ENCODE measurements at places on chromosomes 1 and 21.

DNA sequence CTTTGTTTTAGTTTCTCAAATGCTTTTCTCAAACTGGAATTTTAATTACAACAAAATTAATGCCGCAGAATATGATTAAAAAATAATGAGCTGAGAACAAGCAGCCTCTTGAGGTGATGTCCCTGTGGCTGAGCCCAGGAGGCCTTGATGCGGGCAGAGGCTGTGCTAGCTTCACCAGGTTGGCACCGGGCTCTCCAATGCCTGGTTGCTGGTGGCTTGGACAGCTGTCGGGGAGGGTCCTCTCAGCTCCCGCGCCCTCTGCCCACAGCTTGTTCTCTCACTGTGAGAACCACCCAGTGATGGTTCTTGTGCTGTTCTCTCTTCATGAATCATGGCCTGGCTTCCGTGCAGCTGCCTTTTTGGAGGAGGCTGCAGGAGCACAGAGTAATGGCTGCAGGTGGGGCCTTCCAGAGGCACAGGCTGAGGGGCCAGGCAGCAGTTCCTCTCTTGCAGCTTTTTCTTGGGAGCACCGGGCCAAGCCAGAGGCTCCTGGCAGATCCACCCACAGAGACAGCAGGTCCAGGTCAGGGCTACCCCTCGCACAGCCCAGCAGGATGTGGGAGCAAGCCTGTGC lies 156.3 kb downstream of the PCBP3 start:
- no peak for DNase-seq

DNA sequence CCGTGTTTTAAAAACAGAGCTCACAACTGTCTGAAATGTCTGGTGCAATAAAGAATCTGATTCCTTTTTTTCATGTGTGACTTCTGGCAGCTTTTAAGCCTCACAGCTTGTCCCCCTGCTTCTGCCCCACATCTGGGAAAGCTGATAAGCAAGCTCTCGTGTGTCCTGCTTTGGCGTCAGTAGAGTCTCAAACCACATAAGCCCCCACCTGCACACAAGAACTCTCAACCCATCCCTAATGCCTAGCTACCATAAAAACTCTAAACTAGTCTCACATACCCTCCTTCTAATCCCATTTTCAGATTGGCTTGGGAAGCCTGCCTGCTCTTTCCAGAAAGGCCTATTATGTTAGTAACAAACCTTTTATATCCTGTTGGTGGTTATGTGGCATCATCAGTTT lies 94.6 kb upstream of the DAB1 start:
- no peak for DNase-seq

DNA sequence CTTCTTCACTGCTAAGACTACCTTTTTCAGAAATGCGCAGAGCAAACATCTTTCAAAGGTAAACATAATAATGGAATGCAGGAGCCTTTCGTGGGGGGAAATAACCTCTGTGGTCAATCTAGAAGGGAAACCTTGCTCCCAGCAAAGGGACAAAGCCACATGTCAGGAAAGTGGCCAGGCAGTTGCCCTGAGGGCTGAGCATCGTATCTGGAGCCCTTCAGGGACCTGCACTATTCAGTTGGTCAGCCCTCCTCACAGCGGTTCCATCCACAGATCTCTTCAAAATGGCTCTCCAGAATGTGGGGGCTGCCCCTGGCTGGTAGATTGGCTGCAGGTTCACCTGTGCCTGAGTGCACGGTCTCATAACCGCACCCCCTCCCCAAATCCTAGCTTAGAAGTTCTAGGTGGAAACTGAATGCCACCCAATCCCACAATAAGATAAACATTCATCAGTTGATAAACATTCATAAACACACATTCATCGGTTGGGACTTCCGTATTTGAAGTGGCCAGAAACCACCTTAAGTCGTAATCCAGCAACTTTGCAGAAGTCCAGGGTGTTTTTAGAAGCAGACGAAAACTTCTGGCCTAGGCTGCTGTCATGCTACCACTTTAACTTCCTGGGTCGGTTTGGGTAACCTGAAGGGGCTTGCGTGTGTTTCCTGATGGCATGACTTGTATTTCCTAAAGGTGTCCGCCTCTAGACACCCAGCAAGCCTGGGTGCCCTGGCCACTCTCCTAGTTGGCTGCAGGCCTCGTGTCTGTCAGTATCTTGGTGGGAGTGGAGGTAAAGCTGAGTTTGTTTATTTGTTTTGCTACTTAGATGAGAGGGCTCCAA lies 50.5 kb downstream of the RASSF5 start:
- DNase-seq = peak; percentile 48

- DNase-seq = no peak
These were observed 2.8 kb upstream of the ENAH start for GRCh38 chr1:225655509-225656258.

DNA sequence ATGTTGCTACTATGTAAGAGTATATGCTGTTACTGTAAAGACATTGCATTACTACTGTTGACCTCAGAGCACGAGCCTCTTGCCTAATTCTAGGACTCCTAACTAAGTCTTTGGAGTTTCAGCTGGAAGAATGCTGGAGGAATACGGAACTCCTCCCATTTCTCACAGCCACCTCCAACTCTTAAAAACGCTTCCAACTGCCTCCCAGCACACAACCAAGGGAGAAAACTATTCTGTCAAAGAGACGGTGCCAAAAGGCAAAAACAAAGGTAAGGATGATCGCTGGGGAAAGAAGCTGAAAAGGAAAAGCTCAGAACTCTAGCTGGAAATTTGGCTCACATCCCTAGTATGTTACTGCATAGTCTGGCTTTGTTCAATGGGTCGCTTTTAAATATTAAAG lies at the start of gene FMO2:
FMO2 (plus strand) TSS at position 210 of the 400 bp plus-strand sequence. CDS start 414 bp downstream, outside the sequence.
- no peak for DNase-seq

DNA sequence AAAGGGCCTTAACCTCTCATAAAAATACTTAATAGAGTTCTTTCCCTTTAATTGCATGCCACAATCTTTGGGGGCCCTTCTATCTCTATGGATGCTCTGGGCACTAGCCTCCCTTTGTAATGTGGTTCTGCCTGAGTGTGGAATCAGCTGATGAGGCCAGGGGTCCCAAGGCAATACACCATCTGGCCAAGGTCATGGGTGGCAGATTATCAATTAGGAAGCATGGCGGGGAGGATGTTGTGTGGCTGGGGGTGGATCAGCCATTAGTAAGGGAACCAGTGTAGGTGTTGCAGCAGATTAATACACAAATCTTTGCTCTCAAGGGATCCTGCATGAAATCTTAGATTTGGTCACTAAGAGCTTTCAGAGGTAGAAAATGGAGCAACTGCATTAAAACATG lies 35.3 kb downstream of the NHLH2 start:
- no peak for DNase-seq

DNA sequence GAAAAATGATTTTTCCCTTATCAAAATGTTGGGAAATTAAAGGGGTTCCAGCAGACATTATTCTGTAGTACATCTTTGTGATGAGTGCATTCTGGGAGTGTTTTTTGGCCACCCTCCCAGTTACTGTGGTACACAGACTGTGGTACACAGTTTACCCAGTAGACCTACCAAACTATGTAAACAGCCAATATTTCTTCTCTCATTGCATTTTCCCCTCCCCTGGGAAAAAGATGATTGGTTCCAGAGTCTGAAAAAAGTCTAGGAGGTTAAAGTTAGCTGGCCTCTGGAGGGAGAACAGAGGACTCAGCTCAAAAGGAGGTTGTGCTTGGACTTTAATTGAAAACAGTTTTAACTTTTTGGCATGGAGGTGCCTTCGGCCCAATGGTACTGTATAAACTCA lies 42.5 kb downstream of the PGM1 start:
- no peak for DNase-seq

DNA sequence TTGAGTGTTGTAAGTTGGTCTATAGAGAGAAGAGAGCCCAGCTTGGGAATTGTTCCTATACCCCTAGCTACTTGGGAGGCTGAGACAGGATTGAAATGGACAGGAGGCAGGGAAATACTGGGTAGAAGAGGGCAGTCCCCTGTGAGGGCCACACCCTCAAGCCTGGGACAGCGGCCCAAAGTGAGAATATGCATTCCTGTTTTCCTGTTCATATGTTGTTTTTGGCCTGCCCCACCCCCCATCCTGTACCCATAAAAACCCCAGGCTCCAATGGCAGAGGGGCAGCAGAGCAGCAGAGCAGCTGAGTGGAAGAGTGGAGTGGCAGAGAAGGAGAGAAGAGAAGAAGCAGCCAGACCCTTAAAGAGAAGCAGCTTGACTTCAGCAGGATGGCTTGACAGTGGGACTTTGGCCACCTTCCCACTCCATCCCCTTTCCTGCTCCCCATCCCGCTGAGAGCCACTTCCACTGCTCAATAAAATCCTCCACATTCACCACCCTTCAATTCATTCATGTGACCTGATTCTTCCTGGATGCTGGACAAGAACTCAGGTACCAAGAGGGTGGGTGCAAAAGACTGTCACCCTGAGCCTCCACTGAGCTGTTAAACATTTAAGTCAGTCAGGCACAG lies 70.6 kb upstream of the PUM1 start:
- DNase-seq = no peak

DNA sequence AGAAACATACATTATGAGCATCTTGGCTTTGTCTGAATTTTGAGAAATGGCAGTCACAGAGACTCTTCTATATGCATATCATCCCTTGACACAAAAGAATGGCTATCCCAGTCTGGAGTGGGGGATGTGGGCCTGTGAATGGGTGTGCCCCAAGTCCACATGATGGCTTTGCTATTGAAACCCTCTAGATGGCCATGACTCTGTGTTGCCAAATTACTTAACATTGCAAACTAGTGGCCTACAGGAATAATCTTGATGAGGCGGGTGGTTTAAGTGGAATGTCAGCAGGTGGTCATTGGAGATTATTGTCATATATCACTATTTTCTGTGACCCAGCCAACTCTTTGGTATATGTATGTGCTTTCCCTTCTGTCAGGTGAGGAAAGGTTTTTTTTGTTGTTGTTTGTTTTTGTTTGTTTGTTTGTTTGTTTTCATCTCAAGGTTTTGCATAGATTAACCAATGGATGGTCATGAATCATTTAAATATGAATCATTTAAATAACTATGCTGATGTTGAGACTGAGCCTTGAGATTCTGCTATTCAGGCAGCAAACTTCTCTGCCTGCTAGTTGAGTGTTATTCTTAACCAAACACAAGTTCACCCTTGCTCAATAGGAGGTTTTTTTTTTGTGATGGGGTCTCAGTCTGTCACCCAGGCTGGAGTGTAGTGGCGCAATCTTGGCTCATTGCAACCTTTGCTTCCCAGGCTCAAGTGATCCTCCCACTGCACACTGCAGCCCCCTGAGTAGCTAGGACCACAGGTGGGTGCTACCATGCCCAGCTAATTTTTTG lies 103.0 kb downstream of the NOS1AP start:
- no peak for DNase-seq

DNA sequence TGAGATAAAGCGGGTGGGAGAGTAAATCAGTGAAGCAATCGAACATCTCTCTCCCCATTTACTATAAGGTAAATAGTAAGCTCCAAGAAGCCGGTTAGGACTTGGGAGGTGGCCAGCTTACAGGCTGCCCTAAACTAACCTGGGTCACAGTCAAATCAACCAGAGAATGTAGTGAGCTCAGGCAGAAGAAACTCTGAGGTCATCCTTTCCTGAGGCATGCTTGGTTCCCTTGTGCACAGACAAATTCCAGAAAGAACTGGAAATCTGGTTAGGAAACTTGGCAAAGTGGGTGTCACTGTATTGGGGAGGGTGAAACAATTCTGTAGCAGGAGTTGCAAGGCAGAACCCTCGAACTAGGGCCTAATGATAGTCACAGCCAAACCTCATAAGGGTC lies 72.5 kb downstream of the NTMT2 start:
- no peak for DNase-seq

GRCh38 chr1:53606197-53606596 lies 132.8 kb downstream of the GLIS1 start:
- DNase-seq = no peak

- DNase-seq = no peak
These were observed 141.2 kb downstream of the TTLL7 start for GRCh38 chr1:83857716-83858115.

DNA sequence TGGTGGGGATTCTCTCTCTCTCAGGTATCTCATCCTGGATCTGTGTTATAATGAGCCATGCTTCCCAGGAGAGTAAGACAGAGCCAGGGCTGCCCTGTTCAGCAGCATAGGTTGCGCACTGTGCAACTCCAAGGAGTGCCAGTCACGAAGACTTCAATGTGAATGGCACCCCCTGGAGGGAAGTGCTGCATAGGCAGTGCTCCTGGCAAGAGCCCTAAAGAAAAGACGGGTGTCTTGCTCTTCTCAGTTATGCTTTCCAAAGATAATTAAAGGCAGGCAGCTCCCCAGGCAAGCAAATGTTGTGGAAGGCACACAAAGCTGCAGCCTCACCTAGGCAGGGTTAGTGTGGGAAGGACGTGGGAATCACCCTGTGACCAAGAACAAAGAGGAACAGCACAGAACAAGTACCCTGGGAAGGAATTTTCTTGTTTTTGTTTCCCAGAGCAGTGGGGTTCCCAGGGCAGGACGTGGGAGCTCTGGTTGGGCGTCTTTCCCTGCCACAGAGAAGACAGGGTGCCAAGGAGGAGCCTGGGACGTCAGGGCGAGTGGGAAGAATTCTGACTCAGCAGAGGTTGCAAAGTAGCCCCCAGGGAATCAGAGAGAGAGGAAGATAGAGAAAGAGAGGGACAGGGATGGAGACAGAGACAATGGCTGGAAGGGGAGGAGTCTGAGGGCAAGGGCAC lies 120.9 kb downstream of the KCNN3 start:
- DNase-seq = peak; percentile 67

DNA sequence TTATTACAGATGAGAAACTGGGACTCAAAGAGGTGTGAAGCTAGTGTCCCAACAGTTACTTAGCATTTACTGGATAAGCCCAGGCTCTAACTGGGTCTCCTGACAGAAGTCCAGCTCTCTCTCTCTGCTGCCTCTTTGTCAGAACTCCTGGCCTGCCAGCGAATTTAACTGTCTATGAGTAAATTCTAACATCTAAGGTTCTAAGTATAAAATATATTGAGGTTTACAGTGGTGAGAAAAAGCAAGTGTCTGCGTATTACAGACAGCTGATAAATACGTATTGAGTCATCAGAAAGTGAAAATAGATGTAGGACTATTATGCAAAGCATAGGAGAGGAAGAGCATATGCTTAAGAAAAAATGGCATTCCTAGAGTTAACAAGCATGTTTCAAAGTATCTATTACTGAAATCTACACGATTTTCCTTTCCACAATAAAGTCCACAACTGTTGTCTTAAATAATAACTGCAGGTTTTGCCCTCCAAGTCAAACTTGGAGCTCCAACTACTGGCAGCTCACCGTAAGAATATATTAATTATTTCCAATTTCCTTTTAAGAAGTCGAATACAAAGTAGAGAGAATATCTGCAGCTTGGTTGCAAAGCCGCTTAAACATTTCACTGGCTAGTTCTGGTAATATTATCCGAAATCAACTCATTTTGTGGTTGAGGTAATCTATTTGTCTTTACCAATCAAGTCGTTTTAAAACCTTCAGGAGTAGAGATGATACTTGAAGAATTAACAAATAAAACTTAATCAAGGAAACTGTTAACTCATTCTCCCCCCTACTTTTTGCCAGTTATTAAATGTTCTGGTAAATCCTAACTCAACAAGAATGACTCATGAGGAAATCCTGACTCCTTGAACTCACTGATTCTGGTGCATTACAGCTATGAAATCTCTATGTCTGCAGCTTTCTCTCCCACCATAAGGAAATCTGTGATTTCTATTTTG lies 1.4 kb upstream of the RGS2 start:
- no peak for DNase-seq

- DNase-seq = peak; percentile 73
These were observed 96.7 kb upstream of the TRABD2B start for GRCh38 chr1:48093696-48094528.

Data from activated naive CD8-positive, alpha-beta T cell treated with anti-CD3 and anti-CD28 coated beads, Interleukin-2, amount 50 U/mL, for 24 hours (primary cell).